ENCODE measurements at places on chromosomes 16 and 17.

- no peak for DNase-seq
These were observed 6.2 kb downstream of the TMEM238L start for GRCh38 chr17:10797476-10798328.

DNA sequence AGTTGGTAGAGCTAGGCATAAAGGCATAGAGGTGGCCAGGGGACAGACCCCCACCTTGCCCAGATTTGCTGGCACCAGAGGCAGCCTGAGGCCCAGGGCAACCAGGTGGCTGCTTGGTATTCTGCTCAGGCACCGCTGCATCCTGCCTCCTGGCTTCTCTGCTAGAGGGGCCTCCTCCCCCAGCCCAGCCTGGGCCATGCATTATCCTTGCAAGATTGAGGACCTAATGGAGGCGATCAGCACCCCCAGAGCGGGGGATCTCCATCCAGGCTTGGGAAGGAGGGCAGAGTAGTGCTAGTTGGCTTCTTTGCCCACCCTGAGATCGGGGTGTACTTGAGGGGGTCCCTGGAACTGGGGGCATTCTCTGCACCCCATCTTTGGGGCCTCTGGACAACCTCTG, 23.8 kb downstream of the CDK5RAP3 start:
- DNase-seq, result no peak

- DNase-seq, result no peak
These were observed 17.1 kb downstream of the FOXK2 start for GRCh38 chr17:82536512-82537201.

DNA sequence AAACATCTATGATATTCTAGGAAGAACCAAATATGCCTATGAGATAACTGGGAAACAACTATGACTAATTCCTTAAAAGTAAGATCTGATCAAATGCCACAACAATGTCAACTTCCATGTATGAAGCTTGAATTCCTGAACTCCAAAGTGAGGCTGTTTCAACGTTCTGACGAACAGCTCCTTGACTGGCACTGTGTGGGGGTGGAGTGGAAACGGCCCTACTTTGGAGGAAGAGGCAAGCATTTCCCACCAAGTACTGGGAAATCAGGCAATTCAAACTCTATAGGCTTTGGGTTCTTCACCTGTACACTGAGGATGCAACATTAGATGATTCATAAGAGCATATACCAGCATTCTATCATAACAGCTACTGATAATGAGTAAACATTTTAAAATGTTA, 187.2 kb downstream of the CDK5R1 start:
- DNase-seq, result no peak

- no peak for DNase-seq
These were observed 2.3 kb upstream of the ALKBH5 start for GRCh38 chr17:18181358-18181757.

DNA sequence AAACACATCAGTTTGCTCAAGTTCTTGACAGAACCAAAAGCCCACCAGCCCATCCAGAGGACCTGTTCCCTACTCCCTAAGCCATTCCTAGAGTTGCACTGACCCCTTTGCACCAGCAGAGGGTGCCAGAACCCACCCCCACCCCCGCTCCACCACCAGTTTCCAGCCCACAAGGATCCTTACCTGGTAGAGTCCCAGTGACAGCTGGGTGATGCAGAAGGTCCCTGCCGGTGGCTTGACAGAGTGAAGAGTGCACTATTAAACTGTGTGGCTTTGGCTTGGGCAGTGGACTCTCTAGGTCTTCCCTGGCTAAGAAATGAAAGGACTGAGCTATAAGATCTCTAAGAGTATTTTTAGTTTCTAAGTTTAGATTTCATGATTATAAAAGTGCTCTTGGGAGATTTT, 73.3 kb upstream of the MTMR4 start:
- no peak for DNase-seq

DNA sequence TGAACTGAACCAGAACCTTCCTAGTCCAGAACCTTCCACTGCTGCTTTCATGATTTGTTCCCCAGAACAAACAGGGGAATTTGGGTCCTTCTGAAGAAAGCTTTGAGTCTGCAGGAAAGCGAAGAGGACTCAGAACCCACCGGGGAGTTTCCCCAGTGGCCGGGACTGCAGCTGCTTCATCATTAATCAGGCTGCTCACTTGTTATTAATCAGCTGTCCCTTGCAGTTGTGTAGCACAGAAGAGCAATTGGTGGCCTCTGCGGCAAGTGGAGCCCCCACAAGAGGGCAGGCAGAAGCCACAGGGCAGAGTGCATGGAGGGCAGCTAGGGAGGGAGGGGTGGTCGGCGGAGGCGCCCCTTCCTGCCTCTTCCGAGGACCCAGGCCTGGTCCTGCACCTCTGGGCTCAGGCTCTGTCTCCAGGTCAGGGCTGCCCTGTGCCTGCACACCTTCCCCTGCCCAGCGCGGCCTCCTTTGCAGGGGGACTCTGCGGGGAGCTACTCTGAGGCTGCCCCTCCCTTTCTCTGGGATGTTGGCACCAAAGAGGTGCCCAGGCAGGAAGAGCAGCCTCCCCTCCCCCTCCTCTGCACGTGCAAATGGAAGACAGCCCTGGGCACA, 6.9 kb downstream of the CCL17 start:
- no peak for DNase-seq

DNA sequence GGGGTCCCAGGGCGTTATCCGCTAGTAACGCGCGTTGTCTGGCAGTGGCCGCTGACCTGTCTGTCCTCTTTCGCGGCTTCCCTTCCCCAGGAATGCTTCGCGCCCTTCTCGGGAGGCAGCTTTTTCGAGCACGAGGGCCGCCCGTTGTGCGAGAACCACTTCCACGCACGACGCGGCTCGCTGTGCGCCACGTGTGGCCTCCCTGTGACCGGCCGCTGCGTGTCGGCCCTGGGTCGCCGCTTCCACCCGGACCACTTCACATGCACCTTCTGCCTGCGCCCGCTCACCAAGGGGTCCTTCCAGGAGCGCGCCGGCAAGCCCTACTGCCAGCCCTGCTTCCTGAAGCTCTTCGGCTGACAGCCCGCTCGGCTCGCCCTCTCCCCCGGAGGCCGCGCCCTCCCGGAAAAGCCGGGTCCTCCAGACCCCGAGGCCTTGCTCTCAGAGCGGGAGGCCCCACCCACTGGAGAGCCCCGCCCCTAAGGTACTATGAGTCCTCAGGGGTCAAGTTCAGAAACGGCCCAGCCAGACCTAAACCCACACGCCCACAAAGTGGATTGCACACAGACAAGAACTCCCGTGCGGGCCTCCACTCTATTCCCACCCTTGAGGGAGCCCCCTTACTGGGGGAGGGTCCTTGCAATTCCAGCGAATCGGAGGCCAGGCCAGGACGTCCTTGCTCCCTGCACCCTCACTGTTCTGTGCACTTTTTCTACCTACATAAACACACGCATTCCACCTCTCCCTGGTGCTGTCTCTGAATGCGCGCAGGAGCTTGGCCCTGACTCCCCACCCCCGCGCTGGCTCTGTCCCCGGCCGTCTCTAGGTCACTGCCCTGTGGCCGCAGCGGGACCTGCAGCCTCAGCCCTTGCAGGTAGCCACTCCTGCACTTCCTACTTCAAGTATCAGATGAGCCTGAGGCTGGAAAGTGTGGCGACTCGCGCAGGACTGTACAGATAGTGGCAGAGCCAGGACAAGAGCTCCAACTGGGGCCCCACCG, 5.4 kb upstream of the SLC5A2 start:
- DNase-seq, result no peak

GRCh38 chr16:3954411-3954921, 74.0 kb upstream of the CREBBP start:
- DNase-seq, result no peak

DNA sequence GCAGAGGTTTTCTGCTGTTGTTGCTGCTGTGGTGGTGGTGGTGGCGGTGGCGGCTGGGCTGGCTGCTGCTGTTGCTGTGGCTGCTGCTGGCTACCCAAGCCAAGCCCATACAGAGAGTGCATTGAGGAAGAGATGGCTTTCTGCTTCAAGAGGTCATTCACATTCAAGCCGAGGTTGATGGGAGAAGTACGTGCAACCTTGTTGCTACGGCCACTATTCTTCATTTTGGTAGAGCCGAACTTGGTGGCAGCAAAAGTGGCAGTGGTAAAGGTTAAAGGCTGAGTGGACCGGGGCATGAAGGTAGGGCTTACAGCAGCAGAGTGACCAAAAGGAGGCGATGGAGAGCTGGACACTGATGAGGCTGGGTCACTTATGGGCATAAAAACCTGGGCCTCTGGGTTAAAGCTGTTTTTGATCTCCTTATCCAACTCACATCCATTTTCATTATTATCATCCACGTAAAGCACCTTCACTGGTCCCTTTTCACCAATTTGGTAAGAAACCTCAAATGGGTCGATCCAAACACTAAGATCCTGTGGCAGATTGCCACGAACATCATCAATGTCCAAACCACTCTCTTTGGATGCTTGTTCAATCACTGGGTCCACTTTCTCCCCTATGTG, 2.8 kb downstream of the TOB1 start:
- no peak for DNase-seq

DNA sequence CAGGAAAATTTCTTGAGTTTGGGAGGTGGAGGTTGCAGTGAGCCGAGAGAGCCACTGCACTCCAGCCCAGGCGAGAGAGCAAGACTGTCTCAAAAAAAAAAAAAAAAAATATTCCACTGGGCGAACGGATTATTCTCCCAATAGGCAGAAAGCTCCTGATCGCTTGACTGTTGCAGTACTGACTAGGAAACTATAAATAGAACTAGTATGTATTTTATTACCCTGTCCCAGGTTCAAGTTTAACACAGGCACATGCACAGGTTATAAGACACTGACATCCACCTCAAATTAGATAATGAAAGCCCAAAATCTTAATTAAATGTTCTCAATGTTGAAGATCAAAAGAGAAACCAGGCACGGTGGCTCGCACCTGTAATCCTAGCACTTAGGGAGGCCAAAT, 11.5 kb downstream of the PARN start:
- DNase-seq, result no peak

DNA sequence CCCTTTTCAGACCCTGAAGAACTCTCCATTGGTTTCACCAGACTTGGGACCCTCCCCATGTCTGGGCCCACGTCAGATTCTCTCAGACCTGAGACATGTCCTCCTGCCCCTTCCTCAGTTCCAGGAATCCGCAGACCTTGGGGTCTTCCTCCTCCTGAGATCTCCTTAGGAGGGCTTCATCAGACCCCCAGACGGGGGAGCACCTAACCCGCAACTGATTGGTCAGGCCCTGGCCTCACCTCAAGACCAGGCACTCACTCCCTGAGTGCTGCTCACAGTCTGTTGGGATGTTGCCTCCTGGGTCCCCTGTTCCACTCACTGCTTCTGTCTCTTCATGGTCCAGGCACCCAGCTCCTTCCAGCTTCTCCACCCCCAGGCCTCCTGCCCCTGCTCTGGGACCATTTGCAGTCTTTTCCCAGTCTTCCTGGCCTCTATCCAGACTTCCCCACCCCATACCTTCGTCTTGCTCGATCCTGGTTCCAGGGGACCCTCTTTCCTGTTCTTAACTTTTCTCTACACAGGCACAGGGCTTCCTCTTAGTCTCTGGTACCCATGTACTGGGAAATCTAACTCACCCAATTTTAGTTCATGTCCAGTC, 1.2 kb downstream of the GID4 start:
- DNase-seq, result no peak

- peak; percentile 95 for DNase-seq
These were observed 1.3 kb upstream of the PER1 start for GRCh38 chr17:8153525-8153956.

GRCh38 chr16:78877114-78877655, 723.4 kb downstream of the MAF start:
- DNase-seq, result no peak

- peak; percentile 91 for DNase-seq
These were observed 6.7 kb upstream of the KRT31 start for GRCh38 chr17:41404024-41404671.

DNA sequence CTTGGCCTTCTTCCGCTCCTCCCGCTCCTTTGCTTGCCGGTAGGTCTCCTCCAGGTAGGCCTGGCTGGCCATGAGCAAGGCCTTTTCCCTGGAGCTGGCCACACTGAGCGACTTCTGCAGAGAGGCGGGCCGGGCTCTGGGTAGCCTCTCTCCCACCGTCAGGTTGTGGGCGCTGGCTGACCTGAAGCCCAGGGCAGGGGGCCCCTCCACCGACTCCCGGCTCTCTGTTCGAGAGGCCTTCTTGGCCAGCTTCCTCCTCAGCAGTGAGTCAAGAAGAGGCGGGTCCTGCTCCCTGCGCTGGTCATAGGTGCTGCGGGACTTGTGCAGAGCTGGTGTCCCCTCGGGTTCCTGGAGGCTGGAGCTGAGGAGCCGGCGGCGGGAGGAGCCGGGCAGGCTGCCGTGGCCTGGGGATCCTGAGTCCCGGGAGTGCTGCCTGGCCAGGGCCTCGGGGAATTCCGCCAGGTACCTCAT, 12.8 kb downstream of the GPR179 start:
- DNase-seq, result no peak

DNA sequence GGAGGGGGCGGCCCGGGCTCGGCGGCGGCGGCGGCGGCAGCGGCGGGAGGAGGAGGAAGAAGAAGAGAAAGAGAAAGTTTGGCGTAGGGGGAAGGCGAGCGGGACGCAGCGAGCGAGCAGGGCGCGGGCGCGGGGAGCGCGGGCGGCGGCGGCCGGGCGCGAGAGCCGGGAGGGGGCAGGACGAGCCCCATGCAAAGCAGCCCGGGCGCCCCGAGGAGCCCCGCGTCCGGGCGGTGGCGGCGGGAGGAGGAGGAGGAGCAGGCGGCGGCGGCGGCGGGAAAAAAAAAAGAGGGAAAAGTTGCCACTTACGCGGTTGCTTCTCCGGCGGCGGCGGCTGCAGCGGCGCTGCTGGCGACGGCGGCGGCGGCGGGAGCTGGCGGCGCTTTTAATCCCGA, 10.3 kb upstream of the ZFHX3 start:
- no peak for DNase-seq

DNA sequence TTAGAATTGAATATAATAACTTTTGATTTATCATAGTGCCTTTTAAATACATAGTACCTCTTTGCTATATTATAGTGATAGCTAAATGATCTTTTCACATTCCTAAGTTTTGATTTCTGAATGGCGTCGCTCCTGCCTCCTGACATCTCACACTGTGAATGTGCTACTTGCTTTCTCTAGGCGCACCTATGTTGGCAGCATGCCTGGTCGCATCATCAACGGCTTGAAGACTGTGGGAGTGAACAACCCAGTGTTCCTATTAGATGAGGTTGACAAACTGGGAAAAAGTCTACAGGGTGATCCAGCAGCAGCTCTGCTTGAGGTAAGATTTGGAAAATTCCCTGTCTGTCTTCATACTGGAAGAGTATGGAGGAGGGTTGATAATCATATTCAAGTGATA, 29.8 kb upstream of the ABCC11 start:
- DNase-seq, result no peak

DNA sequence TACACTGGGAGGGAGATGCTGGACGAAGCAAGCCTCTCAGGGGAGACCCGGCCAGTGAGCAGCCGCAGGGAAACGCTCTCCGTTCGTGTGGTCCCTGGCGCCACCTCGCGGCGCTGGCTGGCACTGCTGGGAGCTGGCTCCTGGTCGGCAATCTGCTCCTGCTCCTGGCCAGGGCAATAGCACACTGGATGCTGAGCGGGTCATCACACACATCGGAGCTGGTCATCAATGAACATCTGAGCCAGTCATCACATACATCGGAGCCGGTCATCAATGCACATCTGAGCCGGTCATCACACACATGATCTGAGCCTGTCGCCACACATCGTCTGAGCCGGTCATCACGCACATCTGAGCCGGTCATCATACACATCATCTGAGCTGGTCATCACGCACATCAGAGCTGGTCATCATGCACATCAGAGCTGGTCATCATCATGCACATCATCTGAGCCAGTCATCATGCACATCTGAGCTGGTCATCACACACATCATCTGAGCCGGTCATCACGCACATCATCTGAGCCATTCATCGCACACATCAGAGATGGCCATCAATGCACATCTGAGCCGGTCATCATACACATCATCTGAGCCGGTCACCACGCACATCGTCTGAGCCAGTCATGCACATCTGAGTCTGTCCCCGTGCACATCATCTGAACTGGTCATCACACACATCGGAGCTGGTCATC, 217.3 kb downstream of the RBFOX3 start:
- DNase-seq, result no peak

Measured in AG09309 (cell line).